ENCODE measurements at places on chromosomes 4 and X.

DNA sequence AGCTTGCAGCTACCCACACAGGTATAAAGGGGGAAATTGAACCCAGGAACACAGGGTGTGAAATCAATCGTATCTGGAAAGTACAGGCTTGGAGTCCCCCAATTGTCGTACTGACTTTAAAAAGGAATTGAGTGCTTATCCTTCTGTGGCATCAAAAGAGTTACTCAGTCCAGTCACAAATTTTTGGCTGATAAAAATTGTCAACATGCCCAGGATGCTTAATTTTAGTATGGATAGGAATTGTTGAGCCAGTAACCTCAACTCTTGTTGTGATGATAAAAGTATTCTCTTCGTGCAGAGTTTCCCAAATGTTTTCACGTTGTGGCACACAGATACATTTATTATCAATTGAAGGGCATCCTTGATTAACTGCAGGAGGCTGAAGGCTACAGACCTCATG lies 43.6 kb upstream of the FTHL17 start:
- no peak for DNase-seq

- DNase-seq: no peak
These were observed 107.8 kb downstream of the STOX2 start for GRCh38 chr4:184012937-184013336.

GRCh38 chr4:89657931-89658700 lies 178.8 kb downstream of the SNCA start:
- no peak for DNase-seq

- DNase-seq: no peak
These were observed 85.0 kb upstream of the WDFY3 start for GRCh38 chr4:85051526-85051925.

All from coronary artery (tissue), 2 donors.